LHCN-M2 (cell line): ENCODE measurements at places on chromosomes 11 and 22. TPM values are rescaled to one million over a fixed set of nuclear protein-coding genes. Genes with fewer than 3 reads are reported as not detected.

The ARFIP2 gene
- total RNA-seq: 66.0 and 66.3 TPM in 2 replicates

The MTA2 gene
- 142 and 149 TPM in 2 replicates for total RNA-seq

The FGF3 gene
- total RNA-seq: not detected in 2 replicates

The NXPE2 gene
- total RNA-seq: 0.11 and 0.13 TPM in 2 replicates

The OR51I1 gene
- not detected in 2 replicates for total RNA-seq

The COPB1 gene
- 232 and 235 TPM in 2 replicates for total RNA-seq

The THY1 gene
- total RNA-seq: 221 and 333 TPM in 2 replicates

The EIF3D gene
- 455 and 528 TPM in 2 replicates for total RNA-seq

The LRP5 gene
- total RNA-seq: 12.4 and 17.2 TPM in 2 replicates

The FIBIN gene
- 0.45 and 0.98 TPM in 2 replicates for total RNA-seq

The MIAT gene
- 0.17 and 0.19 TPM in 2 replicates for total RNA-seq

The SLC35F2 gene
- total RNA-seq: 9.3 and 13.8 TPM in 2 replicates

The GRAP2 gene
- total RNA-seq: not detected in 2 replicates

The DEUP1 gene
- not detected in 2 replicates for total RNA-seq

The ANAPC15 gene
- 33.9 and 42.8 TPM in 2 replicates for total RNA-seq

The TIMP3 gene
- 19.6 and 41.0 TPM in 2 replicates for total RNA-seq

The OR52E8 gene
- not detected in 2 replicates for total RNA-seq

The TSSK2 gene
- total RNA-seq: not detected in 2 replicates

The ZNF215 gene
- 1.4 and 1.5 TPM in 2 replicates for total RNA-seq

The CRYBB2 gene
- not detected in 2 replicates for total RNA-seq

The PC gene
- 6.2 and 6.3 TPM in 2 replicates for total RNA-seq

The CCDC73 gene
- not detected in 2 replicates for total RNA-seq

The FCHSD2 gene
- total RNA-seq: 5.1 and 5.9 TPM in 2 replicates

The POU2AF1 gene
- not detected in 2 replicates for total RNA-seq

The SCUBE1 gene
- not detected in 2 replicates for total RNA-seq

The AQP11 gene
- 3.5 and 3.7 TPM in 2 replicates for total RNA-seq

The PPFIA1 gene
- total RNA-seq: 41.4 and 45.1 TPM in 2 replicates

The CDC42BPG gene
- 0.11 TPM in 1 of 2 replicates, not detected in the other for total RNA-seq

The CREB3L1 gene
- total RNA-seq: 21.0 and 23.9 TPM in 2 replicates

The CTSD gene
- 448 and 475 TPM in 2 replicates for total RNA-seq

The ROBO4 gene
- total RNA-seq: 23.4 and 26.9 TPM in 2 replicates

The SCT gene
- not detected in 2 replicates for total RNA-seq

The DBX1 gene
- total RNA-seq: not detected in 2 replicates

The PRCP gene
- 42.8 TPM in 2 replicates for total RNA-seq

The SHISAL1 gene
- 0.29 and 1.3 TPM in 2 replicates for total RNA-seq

The WNT11 gene
- 0.06 TPM in 1 of 2 replicates, not detected in the other for total RNA-seq

The UPB1 gene
- total RNA-seq: not detected in 2 replicates
